WTC11 (cell line): ENCODE measurements at places on chromosomes 16 and 17.

- no peak for DNase-seq
Observed at GRCh38 chr16:78116946-78117345, 17.5 kb downstream of the WWOX start.

- no peak for DNase-seq
Observed at GRCh38 chr16:84029297-84030047, 13.1 kb downstream of the SLC38A8 start.

GRCh38 chr16:66698046-66698445, 1.5 kb upstream of the CMTM4 start:
- no peak for DNase-seq

DNA sequence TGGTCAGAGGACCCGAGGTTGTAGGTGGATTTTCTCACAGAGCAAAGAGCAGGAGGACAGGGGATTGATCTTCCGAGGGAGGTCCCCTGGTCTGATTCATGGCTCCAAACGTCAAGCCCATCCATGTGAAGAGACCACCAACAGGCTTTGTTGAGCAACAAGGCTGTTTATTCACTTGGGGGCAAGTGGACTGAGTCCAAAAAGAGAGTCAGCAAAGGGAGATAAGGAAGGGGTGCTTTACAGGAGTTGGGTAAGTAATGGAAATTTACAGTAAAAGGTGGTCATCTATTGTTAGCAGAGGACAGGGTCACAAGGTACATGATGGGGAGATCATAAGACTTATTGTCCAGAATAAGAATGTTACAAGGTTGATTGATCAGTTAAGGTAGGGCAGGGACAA, 2285.8 kb downstream of the TP53TG3F start:
- no peak for DNase-seq

- DNase-seq: no peak
Observed at GRCh38 chr16:85699628-85700027, 10.9 kb upstream of the GINS2 start.

GRCh38 chr16:14509675-14510132, 120.4 kb downstream of the PARN start:
- DNase-seq: no peak

- DNase-seq: peak; percentile 65
Observed at GRCh38 chr17:7046127-7046724, 2.3 kb upstream of the SLC16A11 start.

DNA sequence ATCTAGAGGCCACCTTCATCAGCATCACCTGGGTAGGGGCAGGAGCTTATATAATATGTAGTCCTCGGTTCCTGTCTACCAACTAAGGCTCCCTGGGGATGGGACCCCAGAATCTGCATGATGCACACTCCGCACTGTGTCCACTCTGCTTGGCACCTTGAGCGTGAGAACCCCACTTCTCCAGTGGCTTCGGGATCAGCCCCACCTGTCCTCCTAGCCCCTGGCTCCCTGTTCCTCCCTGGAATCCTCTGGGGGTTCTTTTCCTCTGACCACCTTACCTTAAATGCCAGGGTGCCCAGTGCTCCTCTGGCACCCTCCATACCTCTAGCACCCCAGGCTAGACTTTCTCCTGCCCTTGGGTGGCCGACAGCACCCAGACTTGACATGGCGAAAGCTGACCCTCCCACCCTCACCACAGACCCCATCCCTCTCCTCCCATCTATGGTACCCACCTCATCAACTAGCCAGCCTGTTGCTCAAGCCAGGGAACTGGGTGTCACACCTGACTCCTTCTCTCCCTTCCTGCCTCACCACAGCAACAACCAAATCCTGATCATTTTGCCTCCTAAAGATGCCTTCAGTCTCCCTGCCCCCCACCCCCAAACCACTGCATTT, 2.8 kb upstream of the NXPH3 start:
- DNase-seq: no peak

DNA sequence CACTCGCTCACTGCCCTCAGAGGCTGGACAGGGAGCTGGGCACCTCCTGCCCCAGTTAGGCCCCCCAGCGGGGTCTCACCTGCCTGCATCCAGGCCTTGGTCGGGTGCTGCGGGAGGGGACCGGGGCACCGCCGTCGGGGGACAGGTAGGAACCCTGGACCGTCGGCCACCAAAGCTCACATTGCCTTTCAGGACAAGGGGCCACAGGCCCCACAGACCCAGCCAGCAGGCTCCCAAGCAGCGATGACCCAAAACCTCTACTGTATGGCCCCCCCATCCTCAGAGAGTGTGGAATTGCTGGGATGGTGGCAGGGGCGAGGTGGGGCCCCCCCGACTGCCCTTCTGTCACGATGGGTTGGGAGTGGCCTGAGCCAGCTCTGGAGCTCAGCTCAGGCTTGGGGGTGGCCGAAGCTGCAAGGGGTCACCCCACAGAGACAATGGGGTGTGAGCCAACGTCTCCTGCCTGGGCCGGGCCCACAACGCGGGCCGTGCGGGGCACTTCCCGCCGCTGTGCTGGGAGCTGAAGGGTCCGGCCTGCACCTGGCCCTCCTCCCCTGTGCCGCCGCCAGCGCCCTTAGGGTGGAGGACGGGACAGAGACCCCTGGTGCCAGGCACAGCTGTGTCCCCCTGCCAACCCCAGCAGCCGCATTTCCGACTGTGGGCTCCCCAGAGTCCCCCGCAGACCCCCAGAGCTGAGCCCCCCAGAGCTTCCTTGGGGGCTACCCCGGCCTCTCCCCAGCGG, 498 bp downstream of the IGFALS start:
- DNase-seq: no peak

DNA sequence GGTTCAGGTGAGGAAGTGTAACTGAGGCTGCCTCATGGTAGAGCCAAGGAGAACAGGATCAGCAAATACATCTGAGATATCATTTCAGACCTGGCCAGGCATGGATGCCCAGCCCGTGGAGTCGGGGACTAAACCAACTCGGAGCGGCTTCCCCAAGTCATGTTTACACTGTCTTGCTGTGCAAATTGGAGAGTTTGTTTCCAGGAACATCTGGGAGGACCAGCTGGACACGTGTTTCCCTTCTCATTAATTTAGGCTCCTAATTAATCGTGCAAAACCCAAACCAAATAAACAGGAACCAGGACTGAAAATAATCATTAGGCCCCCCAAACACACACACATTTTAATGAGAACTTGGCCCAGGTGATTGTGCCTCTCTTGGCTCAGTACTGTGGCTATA, 70.9 kb upstream of the SALL1 start:
- DNase-seq: no peak

DNA sequence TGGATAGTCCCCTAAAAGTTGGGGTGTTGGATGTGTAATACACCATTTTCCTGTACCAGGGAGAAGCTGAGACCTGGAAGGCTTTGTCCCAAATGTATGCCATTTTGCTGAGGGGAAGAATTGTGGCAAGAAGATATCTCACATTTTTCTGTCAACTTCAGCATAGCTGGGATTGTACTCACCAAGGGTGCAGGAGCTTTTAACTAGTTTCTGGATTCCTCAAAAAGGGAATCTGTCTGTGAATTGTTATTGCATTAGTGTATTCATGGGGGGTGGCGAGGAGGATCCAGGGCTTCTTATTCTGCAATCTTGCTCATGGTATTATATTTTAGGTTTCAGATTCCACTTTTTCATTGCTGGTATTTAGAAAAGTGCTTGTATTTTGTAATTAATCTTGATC, 208.2 kb upstream of the MYOCD start:
- DNase-seq: no peak

- DNase-seq: no peak
Observed at GRCh38 chr16:22353191-22353919, 21.1 kb downstream of the CDR2 start.

- no peak for DNase-seq
Observed at GRCh38 chr16:63749276-63749675, 1372.6 kb downstream of the CDH11 start.

DNA sequence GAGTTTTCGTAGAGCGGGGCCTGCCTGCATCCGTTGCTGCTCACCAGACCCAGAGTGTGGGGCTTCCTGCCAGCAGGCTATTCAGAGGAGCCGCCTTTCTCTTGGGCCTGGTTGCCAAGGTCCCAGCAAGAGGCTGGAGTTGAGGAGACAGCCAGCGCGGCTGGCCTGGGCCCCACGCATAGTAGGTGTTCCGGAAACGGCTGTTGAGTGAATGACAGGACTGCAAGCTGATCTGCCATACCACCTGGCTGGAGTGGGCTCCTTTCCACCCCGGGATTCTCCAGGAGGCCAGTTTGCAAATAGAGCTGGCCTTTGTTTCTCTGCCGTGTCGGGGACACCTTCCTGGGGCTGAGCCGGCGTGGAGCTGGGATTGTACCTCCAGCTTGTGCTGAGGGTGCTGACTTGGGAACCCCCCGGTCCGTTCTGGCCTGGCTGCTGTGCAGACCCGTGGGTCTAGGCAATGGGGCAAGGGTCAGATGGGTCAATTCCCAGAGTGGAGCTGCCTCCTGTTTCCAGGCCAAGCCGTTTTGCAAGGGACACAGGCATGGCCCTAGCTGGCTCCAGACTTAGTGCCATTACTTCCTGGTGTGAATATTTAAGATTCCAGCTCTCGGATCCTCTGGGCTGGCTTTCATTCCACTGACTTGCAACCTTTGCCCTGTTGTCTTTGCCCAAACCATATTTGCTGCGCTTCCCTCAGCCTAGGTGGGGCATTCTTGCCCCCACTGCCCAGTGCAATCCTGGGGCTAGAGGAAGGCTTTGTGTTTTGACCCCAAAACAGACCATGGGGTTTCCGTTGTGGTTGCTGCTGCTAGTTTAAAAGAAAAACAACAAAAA, 68.8 kb downstream of the CMIP start:
- DNase-seq: peak; percentile 48

- DNase-seq: no peak
Observed at GRCh38 chr16:48608452-48608851, 1.5 kb downstream of the N4BP1 start.

DNA sequence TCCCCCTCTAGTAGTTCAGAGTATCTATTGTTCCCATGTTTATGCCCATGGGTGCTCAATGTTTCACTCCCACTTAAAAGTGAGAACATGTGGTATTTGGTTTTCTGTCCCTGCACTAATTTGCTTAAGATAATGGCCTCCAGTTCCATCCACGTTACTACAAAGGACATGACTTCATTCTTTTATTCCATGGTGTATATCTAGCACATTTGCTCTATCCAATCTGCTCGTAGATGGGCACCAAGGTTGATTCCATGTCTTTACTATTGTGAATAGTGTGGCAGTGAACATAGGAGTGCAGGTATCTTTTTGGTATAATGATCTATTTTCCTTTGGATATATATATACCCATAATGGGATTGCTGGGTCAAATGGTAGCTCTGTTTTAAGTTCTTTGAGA, 169.2 kb upstream of the TBX2 start:
- no peak for DNase-seq

DNA sequence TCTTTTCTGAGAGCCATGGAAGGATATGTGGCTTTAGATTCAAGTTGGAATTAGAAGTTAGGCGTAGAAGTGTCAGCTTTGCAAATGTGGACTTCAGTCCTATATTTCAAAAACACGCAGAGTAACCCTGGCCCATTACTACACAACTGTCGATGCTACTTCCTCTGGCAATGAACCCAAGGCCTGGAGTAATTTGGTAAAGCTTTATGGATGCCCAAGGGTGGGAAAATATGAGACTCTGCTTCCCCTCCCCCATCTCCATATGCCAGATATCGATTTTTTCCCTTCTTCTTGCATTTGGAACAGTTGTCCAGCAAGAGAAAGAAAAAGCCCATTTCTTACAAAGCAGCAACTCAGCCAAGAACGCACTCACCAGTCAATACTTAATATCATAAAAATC, 2.9 kb upstream of the MAP1LC3B start:
- DNase-seq: no peak

- DNase-seq: no peak
Observed at GRCh38 chr17:61225178-61225882, 174.3 kb upstream of the TBX2 start.

DNA sequence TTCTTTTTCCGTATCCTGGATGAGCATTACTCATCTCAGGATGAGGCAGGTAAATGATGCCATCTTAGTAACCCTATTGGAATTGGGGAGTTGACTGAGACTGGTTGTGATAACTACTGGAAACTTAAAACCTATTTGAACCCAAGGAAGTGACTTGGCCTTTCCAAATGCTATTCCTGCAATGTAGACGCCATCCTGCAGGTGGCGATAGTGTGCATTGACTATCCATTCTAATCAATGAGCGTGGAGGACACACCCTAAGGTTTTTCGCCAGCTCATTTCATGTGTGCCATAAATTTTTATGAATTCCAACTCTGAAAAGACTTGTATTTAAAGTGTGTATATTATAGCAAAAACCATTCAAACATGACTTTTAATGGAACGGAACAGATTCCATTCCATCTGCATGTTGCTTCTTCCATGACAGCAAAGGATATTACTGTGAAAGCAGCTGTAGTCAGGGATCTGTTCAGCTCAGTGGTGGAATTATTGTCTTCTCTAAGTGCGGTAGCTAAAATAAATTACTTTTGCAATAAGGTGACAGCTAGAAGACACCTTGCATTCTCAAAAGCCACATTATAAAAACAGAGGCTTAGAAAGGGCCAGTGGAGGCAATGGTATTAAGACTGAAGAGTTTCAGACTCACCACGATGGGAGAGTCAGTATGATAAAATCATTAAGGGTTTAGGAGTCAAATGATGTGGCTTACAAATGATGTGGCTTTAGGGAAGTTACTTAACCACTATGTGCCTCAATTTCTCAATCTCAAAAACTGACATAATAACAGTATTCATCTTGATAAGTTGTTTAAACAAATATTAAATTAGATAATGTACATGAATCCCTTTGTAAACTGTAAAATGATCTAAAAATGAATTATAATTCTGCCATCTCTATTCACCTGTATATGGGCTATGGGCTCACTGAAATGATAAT, 55.5 kb downstream of the SYT17 start:
- peak; percentile 86 for DNase-seq

- no peak for DNase-seq
Observed at GRCh38 chr17:74639704-74640151, 16.2 kb upstream of the CD300E start.

DNA sequence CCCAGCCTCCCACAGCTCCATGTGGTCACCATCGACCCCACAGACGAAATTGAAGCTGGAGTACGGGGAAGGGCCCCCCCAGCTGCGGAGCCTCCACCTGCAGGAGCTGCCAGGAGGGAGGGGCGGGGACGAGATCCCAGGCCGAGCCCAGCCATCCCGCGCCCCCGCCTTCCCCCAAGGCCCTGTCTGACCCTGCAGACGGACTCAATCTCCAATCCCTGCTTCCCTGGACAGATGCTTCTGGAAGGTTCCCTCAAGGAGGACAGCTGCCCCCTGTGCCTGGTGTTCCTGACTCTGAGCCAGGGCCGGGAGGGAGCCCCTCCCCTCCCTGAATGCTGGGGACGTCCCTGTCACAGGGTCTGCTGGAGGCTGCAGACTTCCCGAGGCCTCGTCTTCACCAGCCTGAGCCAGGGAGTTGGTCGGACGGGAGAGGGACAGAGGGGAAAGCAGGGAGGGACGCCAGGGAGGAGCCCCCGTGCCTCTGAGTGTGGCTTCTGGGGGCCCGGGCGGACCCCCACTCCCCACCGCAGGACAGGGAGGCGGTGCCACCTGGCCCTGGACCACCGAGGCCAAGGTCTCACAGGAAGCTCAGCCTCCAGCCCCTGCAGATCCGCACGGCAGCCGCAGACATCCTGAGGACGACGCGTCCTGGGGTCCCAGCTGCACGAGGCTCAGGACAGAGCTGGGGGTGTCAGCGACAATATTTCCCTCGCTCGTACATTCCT, 21.3 kb upstream of the C1QTNF8 start:
- DNase-seq: no peak
